Activated T-cell treated with anti-CD3 and anti-CD28 coated beads, Interleukin-2, amount 50 U/mL, for 48 hours (primary cell): ENCODE measurements at places on chromosomes 5 and 9.

- DNase-seq: no peak
Observed at GRCh38 chr9:130256644-130257043, 8.9 kb upstream of the HMCN2 start.

DNA sequence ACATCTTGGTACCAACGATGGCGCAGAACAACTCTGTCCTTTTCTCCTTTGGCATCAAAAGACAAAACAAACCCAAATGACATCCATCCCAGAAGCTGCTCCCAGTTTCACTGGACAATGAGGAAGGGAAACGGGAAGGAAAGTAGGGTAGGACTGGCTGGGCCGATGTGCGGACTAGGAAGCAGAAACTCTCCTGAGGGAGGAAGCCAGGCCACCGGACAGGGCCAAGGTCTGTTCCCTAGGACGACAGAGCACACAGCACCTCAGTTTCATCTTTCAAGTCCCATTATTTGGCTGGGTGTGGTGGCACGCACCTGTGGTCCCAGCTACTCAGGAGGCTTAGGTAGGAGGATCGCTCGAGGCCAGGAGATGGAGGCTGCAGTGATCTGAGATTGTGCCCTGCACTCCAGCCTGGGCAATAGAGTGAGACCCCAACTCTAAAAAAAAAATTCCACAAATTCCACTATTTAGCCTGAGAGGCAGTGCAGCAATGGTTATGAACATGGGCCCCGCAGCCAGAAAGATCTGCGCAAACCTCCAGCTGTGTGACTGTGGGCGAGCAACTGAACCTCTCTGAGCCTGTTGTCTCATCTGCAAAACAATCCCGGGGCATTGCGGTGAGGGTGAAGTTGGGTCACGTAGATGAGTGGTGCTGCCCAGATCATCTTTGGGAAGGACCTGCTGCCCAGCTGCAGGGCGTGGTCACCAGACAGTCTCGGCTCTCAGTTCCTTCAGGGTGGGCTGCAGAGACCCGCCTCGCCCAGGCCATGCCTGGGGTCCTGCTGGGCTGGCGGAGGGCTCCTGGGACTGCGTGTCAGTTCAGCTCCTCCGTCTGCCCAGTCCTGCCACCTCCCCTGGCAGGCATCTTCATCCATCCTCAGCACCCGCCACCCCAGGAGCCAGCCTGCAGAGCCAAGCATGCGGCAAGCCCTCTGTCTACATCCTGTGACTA, 101.2 kb upstream of the RAPGEF1 start:
- no peak for DNase-seq

GRCh38 chr5:142817949-142818431, 47.8 kb downstream of the ARHGAP26 start:
- DNase-seq: no peak

DNA sequence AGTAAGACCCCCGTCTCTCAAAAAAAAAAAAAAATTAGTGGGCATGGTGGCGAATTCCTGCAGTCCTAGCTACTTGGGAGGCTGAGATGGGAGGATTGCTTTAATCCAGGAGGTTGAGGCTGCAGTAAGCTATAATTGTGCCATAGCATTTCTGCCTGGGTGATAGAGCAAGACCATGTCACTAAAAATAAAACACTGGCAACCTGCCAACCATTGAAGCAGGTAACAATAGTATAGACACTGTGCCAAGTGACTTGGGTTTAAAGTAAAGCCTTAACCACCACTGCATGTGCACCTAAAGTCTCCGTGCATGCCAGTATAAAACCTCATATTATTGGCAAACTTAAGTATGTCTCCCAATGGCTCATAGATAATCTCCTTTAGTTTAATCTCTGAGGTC, 3.4 kb upstream of the APBA1 start:
- DNase-seq: no peak

DNA sequence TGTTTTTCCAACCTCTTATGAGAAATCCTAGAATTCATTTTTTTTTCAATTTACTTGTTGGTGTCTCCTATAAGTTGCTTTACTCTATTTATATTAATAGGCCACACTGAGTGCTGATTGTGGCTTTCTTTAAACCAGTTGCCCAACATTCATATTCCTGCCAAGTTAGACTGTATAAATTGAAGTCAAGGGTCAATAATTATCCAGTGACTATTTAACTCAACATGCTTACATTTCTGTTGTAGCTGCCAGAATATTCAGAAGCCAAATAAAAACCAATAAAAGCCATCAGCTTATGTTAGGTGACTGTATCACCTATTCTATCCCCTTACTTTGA, 169.0 kb downstream of the PTPRD start:
- DNase-seq: no peak

DNA sequence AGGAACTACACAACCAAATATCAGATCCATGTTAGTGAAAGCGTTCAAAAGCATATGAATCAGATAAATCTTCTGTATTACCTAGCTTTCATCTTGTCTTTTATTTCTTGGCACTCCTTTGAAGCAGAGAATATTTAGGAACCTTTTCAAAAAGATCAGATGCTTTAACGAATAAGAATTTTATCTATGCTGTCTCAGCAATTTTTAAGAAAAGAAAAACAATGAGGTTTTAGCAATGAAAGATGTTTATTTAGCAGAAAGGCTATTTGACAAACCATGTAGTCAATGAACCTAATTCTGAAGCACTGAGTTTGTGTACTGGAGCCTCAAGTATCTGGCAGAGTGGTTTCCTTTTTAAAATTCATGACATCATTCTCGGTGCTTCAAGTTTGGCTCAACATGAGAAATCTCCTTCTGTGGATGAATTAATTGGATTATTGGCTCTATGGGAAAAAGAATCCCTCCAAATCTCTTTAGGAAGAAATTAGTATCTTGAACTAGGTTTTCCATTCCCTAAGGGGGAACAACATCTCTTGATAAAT, 534.7 kb downstream of the CAAP1 start:
- no peak for DNase-seq

DNA sequence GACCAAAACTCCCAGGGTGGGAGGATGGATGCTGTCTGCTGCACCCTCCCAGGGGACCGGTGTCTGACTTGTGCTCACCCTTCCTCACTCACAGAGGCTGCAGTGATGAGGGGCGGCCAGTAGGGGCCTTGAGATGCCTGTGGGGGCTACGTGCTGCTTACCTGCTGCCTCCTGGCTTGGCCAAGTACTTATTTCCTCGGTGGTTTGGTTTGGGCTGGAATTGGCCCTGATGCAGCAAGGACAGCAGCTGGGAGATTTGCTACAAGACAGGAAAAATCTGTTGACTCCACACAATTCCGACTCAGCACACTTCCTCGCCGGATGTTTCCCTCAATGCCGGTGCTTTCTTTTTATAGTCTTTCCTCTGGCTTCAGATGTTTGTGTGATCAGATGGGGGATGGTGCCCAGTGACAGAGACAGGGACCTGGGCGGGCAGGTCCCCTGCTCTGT, 6.6 kb downstream of the PCDH12 start:
- peak; percentile 61 for DNase-seq

- no peak for DNase-seq
Observed at GRCh38 chr5:179284751-179285631, 60.3 kb downstream of the ADAMTS2 start.

- DNase-seq: no peak
Observed at GRCh38 chr5:168881427-168882149, 302.4 kb upstream of the PANK3 start.

GRCh38 chr5:149424371-149425315, 45.6 kb upstream of the IL17B start:
- DNase-seq: no peak

GRCh38 chr5:54302267-54302687, 8.1 kb downstream of the ARL15 start:
- DNase-seq: no peak

GRCh38 chr9:129211686-129212085, 33.6 kb upstream of the IER5L start:
- no peak for DNase-seq

DNA sequence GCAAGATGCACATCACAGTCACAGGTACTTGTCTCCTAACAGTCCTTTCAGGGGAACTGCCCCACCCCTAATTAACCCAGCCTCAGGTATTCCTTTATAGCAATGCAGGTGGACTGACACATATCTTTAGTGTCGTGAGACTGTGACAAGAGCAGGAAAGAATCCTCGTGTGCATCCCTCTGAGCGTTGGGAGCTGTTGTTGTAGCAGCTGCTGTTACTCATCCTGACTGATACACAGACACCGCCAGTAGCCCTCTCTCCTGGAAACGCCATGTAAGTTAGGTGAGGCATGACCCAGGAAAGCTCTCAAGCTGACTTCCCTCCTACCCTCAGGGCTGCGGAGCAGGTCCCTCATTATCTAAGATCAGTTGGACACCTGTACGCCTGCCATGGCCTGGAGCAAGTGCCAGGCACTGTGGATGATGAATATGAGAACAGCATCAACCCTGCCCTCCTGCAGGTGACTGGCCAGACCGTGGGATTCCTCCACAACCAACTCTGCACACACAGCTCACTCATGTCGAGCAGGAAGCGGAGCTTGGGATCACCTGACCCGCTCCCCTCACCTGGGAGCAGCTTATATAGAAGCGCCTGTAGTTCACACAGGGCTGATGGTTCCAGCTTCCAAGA, 10.2 kb upstream of the LCN15 start:
- no peak for DNase-seq

- DNase-seq: no peak
Observed at GRCh38 chr5:168944004-168944403, 356.9 kb downstream of the SLIT3 start.

- no peak for DNase-seq
Observed at GRCh38 chr5:117245130-117245529, 670.5 kb upstream of the SEMA6A start.

DNA sequence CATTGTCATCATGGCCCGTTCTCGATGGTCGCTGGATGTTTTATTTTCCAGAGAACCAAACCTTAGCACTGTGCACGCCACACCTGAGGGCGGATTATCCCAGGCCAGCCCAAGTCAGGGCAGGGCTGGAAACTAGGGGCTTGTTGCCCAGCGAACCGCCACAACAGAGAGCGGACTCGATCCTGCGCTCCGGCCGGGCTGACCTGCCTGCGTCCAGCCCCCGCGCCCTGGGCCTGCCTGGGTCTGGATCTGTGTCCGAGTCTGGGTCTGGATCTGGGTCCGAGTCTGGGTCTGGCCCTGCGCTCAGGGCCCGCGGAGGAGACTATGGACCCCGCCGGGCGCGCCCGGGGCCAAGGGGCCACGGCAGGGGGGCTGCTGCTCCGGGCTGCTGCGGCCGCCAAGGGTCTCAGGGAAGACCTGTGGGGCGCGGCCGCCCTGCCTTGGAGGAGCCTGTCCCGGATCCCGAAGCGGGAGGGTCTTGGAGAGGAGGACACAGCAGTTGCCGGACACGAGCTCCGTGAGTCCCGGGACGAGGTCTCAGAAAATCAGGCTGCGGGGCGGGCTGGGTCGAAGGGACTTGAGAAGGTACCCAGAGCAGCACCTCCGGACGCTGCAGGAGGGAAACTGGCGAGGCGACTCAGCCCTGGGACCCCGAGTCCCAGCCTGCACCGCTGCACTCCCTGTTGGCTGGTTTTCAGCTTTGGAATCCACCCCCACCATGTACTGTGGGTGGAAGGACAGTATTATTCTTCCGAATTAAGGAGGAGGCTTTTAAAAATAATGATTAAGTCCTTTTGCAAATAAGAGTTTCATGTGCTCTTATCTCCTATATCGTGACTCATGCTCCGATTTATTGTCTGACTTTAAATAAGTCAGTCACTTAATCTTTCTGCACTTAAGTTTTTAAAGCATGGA, at the start of gene ANKDD1B:
ANKDD1B (plus strand) TSS at position 143 of the 915 bp plus-strand sequence; CDS start at position 325, 182 bp downstream.
- DNase-seq: no peak

GRCh38 chr9:34581318-34581717, 8.2 kb downstream of the CNTFR start:
- DNase-seq: no peak

DNA sequence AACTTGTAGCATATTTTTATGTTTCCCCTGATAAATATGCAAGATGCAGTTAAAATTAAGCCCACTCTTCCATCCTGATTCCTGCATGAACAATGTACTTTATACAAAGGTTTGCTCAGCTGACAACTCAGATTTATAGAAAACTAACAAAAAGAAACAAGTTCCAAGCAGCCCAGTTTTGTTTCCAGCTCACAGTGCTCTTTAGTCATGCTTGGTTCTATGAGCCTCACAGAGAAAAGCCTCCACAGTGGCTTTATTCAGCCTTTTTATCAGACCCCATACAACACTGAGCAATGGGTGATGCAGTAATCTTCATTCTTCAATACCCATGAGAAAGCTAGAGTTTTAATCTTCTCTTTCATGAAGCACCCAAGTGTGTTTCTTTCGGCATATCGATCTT, 329.6 kb downstream of the SLCO4C1 start:
- DNase-seq: no peak

DNA sequence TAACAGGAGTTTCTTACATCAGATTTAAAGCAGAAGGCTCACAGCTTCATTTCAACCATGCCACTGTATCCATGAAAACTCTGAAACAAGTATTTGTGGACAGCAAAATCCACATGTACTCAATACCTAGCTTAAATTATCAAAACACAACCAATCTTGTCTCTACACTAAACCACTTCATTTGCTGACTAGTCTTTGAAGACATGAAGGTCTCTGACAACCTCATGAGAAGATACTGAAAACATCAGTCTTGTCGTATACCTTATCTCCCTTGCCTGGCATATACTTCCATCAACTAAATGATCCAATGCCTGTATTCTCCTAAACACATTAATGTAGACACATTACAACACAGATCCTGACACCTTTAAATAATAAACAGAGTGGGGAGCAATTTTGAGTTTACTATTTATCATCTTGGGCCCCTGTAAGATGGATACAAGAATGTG, 2.9 kb downstream of the RPS23 start:
- no peak for DNase-seq

GRCh38 chr9:101912698-101913097, 174.3 kb upstream of the GRIN3A start:
- DNase-seq: no peak

GRCh38 chr9:133356391-133357091, at the start of the genes SURF1 and SURF2:
SURF1 (minus strand) TSS chr9:133356487; CDS start chr9:133356453, 34 bp downstream.
SURF2 (plus strand) TSS chr9:133356550; CDS start chr9:133356593, 43 bp downstream.
- peak; percentile 91 for DNase-seq

DNA sequence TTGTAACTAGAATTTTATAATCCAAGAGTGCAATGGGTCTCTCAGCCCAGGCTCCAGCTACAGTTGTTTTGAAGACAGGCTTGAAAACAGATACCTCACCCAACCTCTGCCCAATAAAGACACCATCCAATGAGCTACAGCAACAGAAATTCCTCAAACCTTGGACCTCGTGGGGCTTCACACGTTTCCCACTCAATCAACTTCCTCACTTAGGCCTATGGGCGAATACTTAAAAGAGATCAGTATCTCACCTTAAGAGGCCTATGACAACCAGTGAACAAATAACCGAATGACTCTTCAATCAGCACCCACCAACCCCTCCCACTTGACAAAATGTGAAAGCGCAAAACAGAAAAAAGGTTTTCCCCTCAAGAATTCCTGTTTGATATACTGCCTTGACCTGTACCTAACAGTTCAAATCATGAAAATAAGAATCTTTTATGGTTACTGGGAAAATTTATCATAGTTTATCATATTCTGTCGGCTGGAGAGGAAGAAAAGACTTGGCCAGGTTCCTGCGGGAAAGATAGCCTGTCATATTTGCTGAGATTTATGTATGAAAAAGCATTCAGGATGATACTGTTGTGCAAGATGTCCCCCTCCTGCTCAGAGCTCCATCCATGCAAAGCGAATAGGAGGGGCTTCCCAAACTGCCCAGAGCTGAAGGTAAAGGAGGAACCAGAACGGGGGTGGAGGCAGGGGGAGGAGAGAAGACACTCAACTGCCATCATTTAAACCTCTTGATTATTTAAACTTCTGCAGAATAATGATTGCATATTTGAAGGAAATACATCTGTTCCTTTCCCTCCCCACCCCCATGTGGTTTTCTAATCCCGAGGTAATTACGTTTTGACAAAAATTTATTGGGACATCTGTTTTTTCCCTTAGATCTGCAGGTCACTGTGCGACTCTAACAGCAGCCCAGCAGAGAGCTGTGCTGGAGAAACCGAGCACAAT, 256.3 kb downstream of the NFIB start:
- DNase-seq: no peak

GRCh38 chr5:20166456-20166855, 178.5 kb upstream of the CDH18 start:
- DNase-seq: no peak
